Muscle of arm (tissue), 14 donors: ENCODE measurements at places on chromosomes 12 and 14.

DNA sequence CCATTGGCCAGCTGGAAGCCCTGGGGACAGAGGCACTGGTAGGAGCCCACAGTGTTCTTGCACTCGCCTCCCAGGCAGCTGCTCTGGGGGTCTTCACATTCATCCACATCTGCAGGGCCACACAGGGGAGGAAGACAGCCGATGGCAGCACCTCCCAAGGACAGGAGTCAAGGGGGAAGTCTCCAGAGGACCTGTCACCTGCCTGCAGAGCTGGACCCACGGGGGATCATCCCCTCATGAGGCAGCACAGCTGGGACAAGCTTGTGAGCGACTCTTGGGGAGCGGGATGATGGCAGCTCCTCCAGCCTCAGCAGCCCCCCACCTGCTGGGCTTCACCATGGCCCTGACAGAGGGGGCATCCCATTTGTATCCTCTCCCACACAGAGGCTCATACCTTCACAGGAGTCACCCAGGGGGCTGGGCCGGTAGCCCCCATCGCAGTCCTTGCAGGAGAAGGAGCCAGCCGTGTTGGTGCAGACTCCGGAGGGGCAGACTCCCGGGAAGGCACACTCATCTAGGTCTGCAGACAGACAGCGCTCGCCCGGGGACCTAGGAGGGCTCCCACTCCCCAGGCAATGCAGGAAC lies 15.4 kb downstream of the ISCA2 start:
- no peak for DNase-seq

DNA sequence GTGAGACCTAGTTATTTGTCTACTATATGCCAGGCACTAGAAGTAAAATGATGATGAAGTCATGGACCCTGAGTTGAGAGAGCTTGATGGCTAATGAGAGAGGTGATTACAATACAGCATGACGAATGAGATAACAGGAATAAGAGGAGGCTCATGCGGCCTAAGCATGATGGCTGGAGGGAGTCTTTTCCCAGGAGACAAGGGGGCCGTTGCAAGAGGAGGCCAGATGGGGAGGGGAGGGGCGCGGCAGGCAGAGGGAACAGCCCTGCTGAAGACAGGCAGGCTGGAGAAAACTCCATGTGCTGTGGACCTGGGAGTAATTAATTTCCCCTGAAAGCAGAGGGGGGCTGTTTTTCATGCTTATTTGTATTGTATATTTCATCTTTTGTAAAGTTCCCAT lies 144.7 kb upstream of the RFLNA start:
- DNase-seq: no peak

- DNase-seq: no peak
Measured at GRCh38 chr14:101257551-101257950, 303.7 kb upstream of the DIO3 start.

GRCh38 chr12:103640410-103640809 lies 53.3 kb downstream of the STAB2 start:
- DNase-seq: no peak

- no peak for DNase-seq
Measured at GRCh38 chr12:87169010-87169409, 860.2 kb downstream of the C12orf50 start.

DNA sequence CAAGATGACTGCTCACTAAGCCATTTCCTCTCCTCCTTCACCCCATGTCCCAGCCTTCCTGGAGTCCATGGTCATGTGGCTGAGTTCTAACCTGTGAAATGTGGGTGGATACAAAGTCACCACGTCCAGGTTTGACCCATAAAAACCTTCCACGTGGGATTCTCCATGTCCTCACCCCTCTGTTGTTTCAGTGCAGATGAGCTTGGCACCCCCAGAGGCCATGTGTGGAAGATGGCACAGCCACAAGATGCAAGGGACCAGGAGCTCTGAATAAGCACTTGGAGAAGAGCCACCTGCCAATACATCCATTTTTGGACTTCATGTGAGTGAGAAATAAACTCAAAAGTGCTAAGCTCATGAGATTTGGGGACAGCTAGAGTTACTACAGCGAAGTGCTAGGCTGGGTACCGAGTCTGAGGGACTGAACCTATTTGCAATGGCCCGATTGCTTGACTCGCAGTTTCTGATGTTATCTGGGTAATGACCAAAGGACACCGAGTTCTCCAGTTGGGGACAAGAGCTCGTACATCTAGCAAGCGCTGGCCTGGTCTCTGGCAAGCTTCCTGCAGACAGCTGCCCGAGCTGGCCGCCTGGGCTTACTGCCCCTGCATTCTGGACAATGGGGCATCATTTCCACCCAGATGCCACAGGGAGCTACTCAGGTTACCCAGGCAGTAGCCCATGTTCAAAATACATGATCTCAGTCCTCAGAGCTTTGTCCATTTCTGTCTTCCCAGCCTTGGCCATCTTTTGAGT lies 7.7 kb upstream of the SLC24A4 start:
- no peak for DNase-seq

- DNase-seq: no peak
Measured at GRCh38 chr14:61559641-61560201, 135.6 kb upstream of the HIF1A start.

- no peak for DNase-seq
Measured at GRCh38 chr14:83271663-83272062, 1738.0 kb upstream of the SEL1L start.

DNA sequence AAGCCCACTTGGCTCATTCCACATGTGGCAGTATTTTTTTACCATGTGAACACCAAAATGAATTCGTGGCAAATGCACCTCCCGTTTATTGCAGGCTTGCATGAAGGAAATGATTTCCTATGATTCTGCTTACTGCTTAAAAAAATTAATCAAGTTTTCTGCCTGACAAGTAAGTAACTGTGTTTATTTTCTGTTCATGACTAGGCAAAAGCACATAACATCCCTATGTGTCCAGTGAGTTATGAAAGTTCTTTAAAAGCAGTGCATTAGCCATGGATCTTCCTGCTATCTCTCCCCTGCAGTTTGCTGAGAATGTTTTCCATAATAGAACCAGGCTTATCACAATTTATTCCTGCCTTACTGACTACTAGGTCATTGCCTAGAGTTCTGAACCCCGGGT lies 20.4 kb downstream of the GPR65 start:
- no peak for DNase-seq

DNA sequence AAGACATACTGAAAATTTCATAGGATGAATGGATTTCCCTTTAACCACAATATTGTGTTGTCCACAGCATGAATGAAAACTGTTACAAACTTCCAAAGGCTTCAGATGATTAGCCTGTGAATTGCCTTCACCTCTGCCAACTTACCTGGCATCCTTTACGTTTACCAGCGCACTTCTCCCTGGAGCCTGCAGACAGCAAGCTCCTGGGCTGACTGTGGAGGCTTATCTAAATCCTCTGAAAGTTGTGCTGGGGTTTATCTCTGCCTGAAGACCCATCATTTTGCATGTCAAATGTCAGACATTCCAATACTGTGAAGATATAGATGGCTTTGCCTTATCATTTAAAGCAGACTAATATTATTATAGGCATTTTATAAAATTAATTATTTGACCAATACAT lies 403.0 kb downstream of the SYT1 start:
- DNase-seq: no peak

- DNase-seq: no peak
Measured at GRCh38 chr12:29634057-29634456, 136.6 kb upstream of the OVCH1 start.
